Osteocyte (in vitro differentiated cells): ENCODE measurements at places on chromosomes 3 and 15. TPM values are rescaled to one million over a fixed set of nuclear protein-coding genes. Genes with fewer than 3 reads are reported as not detected.

- DNase-seq, result no peak
Measured at GRCh38 chr3:39388741-39389248, 5.6 kb downstream of the SLC25A38 start.

DNA sequence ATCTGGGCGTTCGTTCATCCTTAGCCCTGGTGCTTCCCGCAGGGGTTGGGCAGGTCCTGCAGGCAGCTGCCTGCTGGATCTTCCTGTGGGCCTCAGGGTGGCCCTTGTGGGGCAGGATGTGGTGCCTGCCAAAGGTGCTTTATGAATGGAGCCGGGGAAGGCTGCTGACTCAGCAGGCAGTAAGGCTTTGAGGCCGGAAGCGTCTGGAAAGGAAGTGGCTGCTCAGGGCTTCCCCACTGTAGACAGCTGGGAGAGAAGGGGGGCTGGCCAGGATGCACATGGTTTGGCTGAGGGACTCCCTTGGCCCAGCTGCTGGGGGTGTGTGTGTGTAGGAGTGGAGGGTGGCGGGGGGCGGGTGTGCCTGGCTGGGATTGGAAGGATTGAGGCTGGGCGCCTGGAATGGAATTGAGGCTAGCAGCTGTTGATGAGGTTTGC, 12.9 kb downstream of the CD276 start:
- no peak for DNase-seq

Gene PYGO1
- total RNA-seq, result 16.1 and 18.5 TPM in 2 replicates

Gene CORO2B
- total RNA-seq, result 21.8 and 22.6 TPM in 2 replicates

Gene KNG1
- not detected in 2 replicates for total RNA-seq
